ENCODE measurements at places on chromosomes 3 and 15. TPM values are rescaled to one million over a fixed set of nuclear protein-coding genes. Genes with fewer than 3 reads are reported as not detected.
A peak's percentile ranks its signal among the peaks of the same experiment; 100 is the strongest.

DNA sequence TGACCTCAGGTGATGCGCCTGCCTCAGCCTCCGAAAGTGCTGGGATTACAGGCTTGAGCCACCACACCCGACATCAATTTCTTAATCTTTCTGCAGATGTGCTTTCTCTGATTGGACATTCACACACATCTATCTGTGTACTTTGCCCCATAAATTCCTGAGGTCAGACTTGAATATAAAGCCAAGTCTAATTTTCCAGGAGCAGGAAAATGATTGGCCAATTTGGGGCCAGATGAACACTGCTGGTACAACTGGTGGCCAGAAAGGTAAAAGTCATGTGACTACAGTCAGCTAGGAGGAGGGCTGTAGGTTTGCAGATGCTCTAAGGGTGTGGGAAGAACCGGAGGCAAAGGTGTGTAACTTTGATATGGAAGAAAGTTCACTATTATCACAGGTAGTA is 3.2 kb upstream of the RAD51 start:
- H3K27me3 ChIP-seq = no peaks in the 10 kb centered on the region
- H3K4me1 ChIP-seq = peaks cover 23% of the 10 kb centered on the region

GRCh38 chr3:175340338-175341015 is 481.3 kb downstream of the NAALADL2 start:
- no peak overlapping the region for H3K27ac ChIP-seq
- no peaks in the 10 kb centered on the region for H3K27me3 ChIP-seq
- no peaks in the 10 kb centered on the region for H3K36me3 ChIP-seq

- peaks cover 40% of the 10 kb centered on the region for H3K4me1 ChIP-seq
- H3K27ac ChIP-seq = no peak overlapping the region
Measured at GRCh38 chr3:13482106-13482690, 2.1 kb downstream of the HDAC11 start.

DNA sequence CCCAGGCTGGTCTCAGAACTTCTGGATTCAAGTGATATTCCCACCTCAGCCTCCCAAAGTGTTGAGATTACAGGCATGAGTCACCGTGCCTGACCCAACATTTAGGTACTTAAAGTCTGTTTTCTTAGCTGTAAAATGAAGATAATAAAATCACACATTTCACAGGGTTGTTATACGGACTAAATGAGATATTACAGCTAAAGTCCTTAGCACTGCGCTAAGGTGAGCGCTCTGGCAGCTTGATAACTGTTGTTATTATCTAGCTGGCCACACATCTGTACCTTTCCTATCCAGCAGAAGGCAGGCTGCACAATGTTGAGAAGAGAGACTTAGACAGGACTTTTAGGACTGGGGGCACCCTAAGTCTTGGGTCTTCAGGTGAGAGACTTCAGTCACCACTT is 2.7 kb upstream of the LIPH start:
- H3K4me3 ChIP-seq = no peak overlapping the region
- no peaks in the 10 kb centered on the region for H3K4me1 ChIP-seq
- DNase-seq = no peak
- H3K36me3 ChIP-seq = no peaks in the 10 kb centered on the region
- H3K27me3 ChIP-seq = no peaks in the 10 kb centered on the region
- H3K27ac ChIP-seq = no peak overlapping the region

DNA sequence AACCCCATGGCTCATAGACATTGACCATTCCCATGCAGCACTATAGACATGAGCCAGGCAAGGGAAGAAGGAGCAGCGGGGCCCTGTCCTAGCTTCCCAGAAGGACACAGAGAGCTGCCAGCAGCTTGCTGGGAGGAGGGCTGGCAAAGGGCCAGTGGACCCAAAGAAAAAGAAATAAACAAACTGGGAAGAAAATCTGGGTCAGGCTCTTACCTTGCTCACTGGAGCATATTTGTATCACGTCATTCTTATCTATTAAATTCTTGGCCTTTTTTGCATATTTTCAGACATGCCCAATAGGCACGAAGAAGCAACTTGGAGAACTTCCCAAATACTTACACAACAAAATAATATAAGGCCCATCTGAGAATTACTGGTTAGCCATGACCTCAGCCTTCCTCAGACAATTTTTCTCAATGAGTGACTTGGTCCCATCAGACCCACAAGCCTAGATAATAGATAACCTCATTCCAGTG is 28.4 kb downstream of the RASGRP1 start:
- H3K27ac ChIP-seq = no peak overlapping the region
- H3K36me3 ChIP-seq = no peaks in the 10 kb centered on the region
- no peak overlapping the region for H3K4me3 ChIP-seq

DNA sequence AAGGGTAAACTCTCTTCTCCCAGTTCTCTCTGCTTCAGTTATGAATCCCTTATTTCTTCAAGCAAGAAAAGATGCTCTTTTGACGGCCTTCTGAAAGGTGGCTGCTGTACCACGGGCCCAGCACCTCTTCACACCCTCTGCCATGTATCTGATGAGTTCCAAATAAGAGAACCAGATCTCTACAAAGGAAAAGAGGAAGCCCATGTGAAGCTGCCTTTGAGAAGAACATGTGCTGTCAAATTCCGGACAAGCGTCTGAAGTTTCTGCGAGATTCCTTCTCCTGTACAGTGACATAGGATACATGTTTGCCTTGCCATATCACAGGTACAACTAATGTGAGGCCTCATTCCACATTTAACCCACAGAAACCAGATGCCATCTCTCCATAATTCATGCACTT is 59.2 kb downstream of the SH3BP5 start:
- no peaks in the 10 kb centered on the region for H3K36me3 ChIP-seq
- peak overlapping the region; percentile 55 for H3K27ac ChIP-seq
- no peak overlapping the region for H3K4me3 ChIP-seq

- no peaks in the 10 kb centered on the region for H3K4me1 ChIP-seq
- H3K27me3 ChIP-seq = no peaks in the 10 kb centered on the region
- no peak overlapping the region for H3K27ac ChIP-seq
Measured at GRCh38 chr3:107884719-107885460, 205.9 kb downstream of the CD47 start.

Gene PML
- total RNA-seq = 79.8 TPM

Gene CHRM5
- total RNA-seq = not detected

Gene CERS3
- total RNA-seq = 1.1 TPM
